ENCODE measurements at places on chromosomes 12 and 14. TPM values are rescaled to one million over a fixed set of nuclear protein-coding genes. Genes with fewer than 3 reads are reported as not detected.

DNA sequence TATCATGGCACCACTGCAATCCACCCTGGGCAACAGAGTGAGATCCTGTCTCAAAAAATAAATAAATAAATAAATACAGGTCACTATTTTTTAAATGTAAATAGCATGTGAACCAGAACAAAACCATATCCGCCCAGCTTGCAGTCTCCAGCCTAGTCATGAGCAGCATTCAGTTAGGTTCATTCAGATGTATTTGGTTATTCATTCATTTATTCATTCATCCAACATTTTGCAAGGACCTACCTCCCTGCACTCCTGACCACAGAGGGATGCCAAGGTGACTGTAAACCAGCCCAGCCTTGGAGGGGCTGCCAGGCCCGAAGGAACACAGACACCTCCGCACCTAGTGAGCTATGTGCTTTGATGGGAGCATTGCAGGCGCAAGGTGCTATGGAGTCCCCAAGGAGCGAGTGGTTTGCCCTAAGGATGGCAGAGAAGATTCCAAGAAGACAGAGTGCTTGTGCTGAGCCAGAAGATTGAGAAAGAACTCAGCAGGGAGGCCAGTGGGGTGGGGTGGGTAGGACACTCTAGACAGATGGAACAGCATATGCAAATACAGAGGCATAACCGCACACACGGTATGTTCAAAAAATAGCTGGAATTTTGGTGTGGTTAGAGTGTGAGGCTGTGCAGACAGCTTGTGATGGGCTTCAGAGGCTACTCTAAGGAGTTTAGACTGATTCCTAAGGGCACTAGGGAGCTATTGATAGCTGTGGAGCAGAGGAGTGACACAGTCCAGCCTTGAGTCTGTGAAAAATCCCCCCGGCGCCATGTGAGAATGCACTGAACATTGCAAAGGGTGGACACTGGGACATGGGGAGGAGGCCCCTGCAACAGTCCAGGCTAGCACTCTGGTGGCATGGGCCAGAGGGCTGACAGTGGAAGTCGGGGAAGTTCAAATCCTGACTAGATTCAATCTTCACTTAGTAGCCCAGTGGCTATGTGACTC, 11.7 kb downstream of the DTX1 start:
- no peak for DNase-seq

GRCh38 chr12:95130096-95130495, 56.7 kb upstream of the NR2C1 start:
- DNase-seq: no peak

DNA sequence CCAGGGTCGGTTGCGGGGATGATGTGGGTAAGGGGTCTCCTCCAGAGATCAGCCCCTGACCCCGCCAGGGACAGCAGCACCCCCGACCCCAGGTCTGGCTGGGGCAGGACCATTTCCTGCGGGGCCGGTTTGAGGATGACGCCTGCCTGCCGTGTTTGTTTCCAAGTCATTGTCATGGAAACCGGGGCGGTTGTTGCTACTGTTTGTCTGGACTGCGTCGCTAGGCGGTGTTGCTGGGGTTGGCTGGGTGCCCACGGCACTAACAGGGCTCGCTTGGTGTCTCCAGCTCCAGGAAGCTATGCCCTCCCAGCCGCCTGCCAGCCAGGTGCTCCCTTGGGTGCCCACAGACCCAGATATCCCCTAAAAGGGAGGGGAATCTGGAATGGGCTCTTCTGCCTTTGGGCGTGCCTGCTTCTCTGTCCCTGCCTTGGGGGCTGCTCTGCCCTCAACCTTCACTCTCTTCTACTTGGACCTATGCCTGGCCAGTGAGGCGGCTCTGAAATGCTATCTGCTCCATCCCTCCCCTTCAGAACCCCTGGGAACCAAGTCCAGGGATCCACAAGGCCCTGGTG, 4.7 kb upstream of the CRIP1 start:
- peak; percentile 97 for DNase-seq

DNA sequence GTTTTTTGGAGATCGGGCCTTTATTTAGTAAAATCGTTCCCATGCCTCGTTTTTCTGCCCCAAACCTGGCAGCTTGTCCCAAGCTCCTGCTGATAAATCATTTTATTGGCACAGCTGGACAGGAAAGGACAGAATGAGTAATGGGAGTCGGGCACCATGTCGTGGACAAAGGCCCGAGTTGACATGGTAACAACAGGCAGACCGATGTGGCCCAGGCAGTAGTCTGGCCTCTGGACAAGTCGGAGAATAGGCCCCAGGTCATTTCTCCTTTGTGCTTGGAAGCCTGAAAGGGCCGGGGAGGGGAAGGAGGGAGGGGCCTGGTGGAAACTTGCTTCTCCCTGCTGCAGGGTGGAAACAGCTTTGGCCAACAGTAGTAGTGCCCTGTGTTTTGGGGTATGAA, 234.9 kb downstream of the SUDS3 start:
- peak; percentile 65 for DNase-seq

DNA sequence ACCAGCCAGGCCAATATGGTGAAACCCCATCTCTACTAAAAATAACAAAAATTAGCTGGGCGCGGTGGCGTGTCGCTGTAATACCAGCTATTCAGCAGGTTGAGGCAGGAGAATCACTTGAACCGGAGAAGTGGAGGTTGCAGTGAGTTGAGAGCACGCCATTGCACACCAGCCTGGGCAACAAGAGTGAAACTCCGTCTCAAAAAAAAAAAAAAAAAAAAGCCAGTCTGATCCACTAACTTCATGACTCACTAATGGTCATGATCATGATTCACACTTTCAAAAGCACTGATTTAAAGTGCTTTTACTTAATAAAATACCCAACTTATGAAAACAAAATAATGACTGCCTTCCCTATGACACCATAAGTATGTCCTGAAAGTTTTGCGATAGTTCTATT, 38.4 kb upstream of the CPM start:
- no peak for DNase-seq

DNA sequence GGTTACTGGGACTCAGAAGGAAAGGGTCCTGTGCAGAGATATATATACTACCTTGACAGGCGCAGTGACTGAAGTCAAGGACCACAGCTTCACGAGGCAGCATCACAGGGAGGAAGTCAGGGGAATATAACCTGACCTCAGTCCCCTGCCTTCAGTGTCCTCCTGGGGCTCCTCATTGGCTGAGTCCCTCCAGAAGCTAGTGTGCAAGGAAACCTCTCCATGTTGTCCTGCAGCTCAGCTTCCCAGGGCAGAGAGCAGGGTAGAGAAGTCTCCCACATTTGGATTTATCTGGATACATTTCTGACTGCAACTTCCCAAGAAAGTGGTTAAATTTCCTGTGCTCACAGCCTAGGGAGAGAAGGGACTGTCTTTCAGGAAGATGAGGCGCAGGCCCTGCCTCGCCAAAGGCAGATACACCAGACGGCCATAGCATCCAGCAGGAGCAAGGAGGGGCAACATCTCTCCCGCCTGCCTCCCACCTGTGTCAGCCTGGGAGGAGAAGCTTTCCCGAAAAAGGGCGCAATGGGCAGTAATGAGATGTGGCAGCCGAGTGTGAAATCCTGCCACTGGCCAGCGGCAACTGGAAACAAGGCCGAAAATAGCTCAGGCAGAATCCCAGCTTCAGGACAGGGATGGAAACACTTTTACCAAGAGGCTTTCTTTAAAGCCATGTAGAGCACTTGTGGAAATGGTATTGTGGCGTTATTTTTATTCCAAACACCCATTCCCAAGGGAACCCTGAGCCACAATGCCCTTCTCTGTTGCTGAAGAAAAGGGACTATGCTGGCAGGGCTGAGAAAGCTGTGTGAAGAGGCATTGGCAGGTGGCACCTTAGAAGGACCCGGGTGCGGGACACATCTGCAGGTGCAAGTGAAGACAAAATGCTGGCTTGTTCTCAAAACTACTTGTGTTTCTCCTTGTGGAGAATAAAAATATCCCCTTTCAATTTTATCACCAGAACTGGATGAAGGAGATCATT, 54.9 kb upstream of the HIF1A start:
- DNase-seq: no peak

GRCh38 chr12:43832463-43833168, 3.3 kb upstream of the TMEM117 start:
- no peak for DNase-seq

DNA sequence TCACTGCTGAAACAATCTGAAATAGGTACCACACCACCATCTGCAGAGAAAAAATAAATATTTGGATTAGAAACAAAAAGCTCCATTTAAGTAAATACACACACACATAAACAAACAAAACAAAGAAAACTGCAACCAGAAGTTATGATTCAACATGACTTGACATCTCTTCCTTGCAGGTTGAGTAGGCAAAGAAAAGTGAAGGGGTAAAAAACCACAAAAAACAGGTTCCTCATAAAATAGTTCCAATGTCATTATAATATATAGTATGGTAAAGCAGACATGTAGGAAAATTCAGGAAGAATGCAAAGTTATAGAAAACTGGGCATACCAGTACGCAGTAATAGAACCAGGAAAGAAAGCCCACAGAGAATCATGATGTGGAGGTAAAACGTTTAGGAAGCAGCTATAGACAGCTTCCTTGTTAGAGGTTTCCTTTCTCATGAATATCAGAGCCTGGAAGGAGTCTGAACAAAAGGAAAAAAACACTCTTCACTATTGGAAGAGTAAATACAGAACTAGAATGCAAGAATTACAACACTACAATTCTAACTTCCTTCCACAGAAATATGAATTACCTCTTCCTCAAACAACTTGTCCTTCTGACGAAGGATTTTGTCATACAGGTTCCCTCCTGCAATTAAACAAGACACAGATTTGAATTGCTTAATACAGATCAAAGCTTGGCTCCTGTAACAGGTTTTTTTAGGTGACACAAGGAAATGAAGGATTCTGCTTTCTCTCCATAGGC, 6.1 kb downstream of the NEK9 start:
- DNase-seq: no peak

- no peak for DNase-seq
Measured at GRCh38 chr12:130336723-130337487, 782 bp upstream of the PIWIL1 start.

- no peak for DNase-seq
Measured at GRCh38 chr12:114986178-114986714, 302.3 kb upstream of the TBX3 start.

- no peak for DNase-seq
Measured at GRCh38 chr14:93099196-93099595, 16.5 kb downstream of the ITPK1 start.

Gene GALNT16
- 6.3 TPM for total RNA-seq

Gene LRRC10
- total RNA-seq: not detected

Gene RND1
- total RNA-seq: not detected

Gene TAS2R42
- total RNA-seq: not detected

Gene LMO3
- 228 TPM for total RNA-seq

Data from sigmoid colon (tissue), 7 donors.